Astrocyte of the hippocampus (primary cell): ENCODE measurements at places on chromosomes 2 and 18.

DNA sequence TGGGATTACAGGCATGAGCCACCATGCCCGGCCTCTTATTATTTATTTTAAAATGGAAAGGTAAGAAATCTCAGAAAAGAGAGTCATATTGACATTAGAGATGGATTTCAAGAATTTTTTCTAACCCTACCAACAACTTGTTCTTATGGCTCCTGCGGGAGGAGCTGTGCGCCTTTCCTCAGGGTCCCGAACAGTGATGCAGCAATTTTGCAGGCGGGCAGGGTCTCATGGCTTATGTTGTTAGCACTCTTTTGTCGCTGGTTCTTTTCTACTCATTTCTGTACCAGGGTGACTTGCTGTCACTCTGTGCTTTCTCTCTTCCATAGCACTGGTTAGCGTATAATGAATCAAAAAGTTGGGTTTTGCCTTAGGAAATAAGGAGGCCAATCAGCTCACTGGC lies 148.8 kb upstream of the DLGAP1 start:
- DNase-seq, result no peak

- DNase-seq, result peak; percentile 22
These were observed 453.3 kb upstream of the SALL3 start for GRCh38 chr18:78526275-78526674.

DNA sequence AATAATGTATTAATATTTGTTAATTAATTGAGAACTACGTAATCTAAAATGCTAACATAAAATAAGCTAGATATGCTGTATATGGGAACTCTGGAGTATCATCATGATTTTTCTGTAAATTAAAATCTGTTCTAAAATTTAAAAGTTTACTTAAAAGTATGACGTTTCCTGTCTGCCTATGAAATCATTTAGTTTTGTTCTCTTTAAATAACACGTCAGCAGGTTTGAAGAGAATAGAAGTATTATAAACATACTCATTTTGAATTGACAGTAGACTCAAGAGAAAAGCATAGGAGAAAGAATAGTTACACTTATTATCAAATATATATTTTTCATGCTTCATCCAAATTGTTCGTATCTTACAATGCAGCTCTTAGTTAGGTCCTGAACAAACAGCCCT lies 19.1 kb upstream of the ZNF804A start:
- DNase-seq, result no peak

DNA sequence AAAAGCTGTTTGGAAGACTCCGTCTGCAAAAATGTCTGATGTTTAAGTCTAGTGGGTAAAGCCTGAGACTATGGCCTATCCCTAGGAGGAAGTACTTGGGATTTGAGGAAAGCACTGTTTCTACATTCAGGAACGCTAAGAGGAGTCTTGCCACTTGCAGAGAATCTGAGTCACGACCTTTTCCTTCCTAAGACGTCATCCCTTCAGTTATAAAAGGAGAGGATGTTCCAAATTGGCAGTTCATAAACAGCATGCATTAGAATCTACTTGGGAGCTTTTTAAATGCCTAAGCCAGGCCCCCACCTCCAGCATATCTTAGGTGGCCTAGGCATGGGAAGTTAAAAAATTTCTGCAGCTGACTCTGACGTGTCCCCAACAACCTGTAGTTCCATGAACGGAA lies 125.9 kb downstream of the TTC32 start:
- no peak for DNase-seq

GRCh38 chr2:227415538-227416424 lies 28.0 kb upstream of the SCYGR1 start:
- DNase-seq, result peak; percentile 80

GRCh38 chr2:161238560-161239325 lies 69.5 kb upstream of the PSMD14 start:
- DNase-seq, result peak; percentile 78

- DNase-seq, result no peak
These were observed 32.1 kb downstream of the ADRA2B start for GRCh38 chr2:96083989-96084857.

DNA sequence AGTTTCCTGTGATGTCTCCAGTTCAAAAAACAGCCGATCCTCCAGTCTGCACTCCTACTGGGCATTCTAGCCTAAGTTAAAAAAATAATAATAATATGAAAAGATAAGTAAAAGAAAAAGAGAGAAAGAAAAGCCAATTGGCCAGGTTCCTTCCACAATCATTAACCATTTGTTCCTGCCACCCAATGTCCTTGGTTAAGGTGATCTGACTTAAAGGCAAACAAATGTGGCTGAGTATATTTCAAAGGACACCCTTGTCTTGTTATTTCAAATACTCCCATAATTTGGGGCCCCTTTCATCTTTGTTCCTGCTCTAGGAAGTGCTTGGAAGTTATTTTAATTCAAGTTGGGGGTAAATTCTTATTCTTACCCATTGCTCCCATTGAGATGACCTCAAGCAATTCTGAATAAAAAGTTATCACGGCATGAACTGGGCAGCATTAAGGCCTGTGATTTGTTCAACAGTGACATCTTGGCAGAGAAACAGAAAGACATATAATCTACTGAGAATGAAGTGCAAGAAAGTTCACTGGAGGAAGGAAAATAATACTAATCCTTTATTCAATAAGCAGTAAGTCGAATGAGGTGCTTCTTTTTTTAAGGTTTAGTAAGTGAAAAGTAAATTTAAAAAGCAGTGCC lies 1054.5 kb upstream of the FANCL start:
- no peak for DNase-seq

DNA sequence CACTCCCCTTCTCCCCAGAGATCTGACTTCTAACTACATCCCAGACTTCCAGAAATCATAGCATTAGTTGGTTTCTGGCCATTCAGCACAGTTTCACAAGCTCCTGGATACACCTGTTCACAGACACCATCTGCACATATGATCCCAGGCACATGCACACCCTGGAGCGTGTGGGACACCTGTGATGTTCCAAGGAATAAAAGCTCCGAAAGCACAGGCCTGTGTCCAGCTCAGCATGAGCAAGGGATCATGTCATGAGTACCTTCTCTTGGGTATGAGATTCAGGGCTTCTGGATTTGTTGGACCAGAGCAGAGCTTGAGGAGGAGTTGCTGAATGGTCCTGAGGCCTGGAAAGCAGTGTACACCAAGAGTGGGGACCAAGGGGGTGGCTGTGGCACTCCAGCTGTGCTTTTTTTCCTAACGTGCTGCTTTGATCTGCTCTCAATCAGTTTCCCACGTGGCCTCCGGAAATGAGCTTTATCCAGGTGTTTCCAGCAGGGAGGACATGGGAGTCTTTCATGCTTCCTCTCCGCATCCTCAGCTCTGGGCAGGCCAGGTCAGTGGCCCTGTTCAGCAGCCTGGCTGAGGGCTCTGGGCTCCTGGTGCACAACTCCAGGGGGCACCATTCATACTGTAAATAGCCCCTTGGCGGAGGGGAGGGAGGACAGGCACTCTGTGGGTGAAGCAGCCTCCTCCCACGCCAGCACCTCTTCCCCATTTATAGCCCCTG lies 1.8 kb downstream of the DYSF start:
- DNase-seq, result no peak

DNA sequence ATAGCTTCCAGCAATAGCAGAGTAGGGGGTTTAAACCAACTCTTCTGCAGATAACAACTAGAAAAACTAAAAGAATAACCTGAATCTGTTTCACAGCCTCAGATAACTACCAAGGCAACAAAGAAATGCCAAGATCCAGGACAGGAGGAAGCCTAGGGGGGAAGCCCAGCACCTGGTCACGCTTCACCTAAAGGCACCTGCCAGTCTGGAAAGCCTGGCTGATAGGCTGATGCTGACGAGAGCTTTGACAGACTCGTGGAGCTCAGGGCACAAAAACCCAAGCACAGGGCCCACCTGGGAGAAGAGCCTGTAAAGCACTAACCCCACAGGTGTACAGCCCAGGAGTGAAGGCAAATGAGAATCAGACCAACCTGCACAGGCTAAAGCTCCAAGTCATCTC lies 22.6 kb downstream of the EIPR1 start:
- no peak for DNase-seq

GRCh38 chr2:42839809-42840501 lies 47.6 kb upstream of the HAAO start:
- no peak for DNase-seq

- DNase-seq, result peak; percentile 42
These were observed 105.5 kb downstream of the RNF144A start for GRCh38 chr2:7022492-7023385.

DNA sequence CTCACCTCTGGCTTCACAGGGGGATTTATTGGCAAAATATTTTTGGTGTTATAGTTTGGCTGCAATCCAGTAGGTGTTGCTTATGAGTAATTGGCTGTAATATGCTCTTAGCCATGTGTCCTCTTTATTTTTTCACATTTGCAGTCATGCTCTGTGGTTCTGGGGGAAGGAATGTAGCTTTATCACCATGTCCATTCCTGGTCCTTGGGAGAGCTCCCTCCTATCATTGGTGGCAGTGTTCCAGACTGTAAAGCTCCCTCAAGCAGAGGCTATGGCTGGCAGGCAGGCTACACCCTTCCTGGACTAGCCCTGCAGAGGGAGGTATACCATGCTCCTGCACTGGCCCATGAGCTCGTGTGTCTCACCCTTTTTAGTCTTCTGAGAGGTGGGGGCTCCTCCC lies 120.0 kb upstream of the FSIP2 start:
- DNase-seq, result peak; percentile 51

GRCh38 chr2:113858764-113859163 lies 31.1 kb upstream of the ACTR3 start:
- peak; percentile 73 for DNase-seq

DNA sequence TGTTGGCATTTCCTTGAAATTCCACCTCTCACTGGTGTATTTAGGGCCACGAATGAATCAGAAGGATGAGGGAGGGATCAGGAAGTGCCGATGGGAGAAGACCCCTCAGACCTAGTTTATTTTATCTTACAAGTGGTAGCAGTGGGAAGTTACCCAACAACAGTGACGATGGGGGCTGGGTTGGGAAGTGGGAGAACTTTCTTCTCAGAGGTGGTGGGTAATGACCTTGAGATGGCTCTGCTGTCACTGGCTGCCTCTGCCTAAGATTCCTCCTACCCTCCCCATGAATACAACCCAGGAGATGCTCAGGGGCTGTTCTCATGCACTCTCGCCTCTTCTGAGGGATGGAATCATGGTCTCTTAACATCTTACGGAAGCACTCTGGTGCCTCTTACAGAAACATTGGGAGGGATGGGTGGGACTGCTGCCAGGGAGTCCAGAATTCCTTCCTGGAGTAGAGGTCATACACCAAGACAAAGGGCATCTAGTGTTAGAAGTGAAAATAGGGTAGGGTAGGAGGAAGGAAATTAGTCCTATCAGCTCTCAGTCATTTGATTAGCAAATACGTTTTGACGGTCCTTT lies 58.5 kb upstream of the TXNDC2 start:
- DNase-seq, result no peak
